ENCODE measurements at places on chromosomes 3 and 15.

DNA sequence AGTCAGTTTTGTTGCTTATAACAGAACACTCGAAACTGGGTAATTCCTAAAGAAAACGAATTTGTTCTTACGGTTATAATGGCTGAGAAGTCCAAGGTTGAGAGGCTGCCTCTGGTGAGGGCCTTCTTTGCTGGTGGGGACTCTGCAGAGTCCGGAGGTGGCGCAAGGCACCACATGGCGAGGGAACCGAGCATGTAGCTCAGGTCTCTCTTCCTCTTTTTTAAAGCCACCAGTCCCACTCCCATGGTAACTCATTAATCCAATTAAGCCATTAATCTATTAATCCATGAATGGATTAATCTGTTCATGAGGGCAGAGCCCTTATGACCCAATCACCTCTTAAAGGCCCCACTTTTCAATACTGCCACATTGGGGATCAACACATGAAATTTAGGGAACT is 50.0 kb downstream of the ROPN1B start:
- DNase-seq = no peak

- no peak for DNase-seq
Measured at GRCh38 chr3:49707113-49707480, 12.4 kb downstream of the AMIGO3 start.

GRCh38 chr3:182980204-182981037 is at the start of gene DCUN1D1:
Gene DCUN1D1, minus strand, starts transcription at chr3:182980538. Its CDS starts 49 bp downstream, at chr3:182980489.
- peak; percentile 93 for DNase-seq

DNA sequence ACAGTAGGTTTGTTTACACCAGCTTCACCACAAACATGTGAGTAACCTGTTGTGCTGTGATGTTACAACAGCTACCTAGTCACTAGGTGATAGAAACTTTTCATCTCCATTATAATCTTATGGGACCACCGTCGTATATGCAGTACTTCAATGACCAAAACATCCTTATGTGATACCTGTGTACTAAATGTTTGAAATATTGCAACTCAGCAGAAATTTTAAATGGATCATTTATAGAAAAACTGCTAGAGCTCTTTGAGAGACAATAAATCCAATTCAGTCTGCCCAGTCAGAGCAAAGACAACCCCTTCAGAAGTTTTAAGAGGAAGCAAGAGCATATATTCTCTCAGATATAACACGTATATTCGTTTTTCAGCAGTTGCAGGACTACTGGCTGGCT is 73.4 kb downstream of the THBS1 start:
- no peak for DNase-seq

- DNase-seq = no peak
Measured at GRCh38 chr3:96449346-96449745, 365.0 kb upstream of the EPHA6 start.

GRCh38 chr3:50194903-50195500 is 3.6 kb downstream of the GNAT1 start:
- peak; percentile 78 for DNase-seq

DNA sequence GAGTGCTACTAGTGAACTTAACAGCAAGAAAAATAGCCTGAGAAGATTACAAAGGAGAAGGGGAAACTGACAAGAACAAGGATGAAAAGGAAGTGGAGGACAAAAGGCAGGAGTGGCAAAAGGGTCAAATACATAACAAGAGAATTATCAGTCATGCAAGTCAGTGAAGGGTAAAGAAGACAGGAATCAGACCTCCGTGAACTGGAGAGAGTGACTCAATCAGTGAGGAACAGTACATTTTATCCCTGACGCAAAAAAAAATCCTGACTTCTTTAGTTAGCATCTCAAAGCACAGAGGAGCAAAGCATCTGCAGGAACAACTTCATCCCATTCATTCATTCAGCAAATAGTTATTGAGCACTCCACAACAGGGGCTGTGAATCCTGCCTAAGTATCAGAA is 97.8 kb downstream of the SST start:
- DNase-seq = no peak

- DNase-seq = no peak
Measured at GRCh38 chr15:33310481-33311311, at the start of gene RYR3. Gene RYR3, plus strand, starts transcription at chr15:33310967. Its CDS starts 79 bp downstream, at chr15:33311046.

GRCh38 chr3:145721815-145722214 is 439.2 kb downstream of the PLOD2 start:
- no peak for DNase-seq

GRCh38 chr3:40580494-40581091 is 55.8 kb downstream of the ZNF621 start:
- DNase-seq = peak; percentile 61

DNA sequence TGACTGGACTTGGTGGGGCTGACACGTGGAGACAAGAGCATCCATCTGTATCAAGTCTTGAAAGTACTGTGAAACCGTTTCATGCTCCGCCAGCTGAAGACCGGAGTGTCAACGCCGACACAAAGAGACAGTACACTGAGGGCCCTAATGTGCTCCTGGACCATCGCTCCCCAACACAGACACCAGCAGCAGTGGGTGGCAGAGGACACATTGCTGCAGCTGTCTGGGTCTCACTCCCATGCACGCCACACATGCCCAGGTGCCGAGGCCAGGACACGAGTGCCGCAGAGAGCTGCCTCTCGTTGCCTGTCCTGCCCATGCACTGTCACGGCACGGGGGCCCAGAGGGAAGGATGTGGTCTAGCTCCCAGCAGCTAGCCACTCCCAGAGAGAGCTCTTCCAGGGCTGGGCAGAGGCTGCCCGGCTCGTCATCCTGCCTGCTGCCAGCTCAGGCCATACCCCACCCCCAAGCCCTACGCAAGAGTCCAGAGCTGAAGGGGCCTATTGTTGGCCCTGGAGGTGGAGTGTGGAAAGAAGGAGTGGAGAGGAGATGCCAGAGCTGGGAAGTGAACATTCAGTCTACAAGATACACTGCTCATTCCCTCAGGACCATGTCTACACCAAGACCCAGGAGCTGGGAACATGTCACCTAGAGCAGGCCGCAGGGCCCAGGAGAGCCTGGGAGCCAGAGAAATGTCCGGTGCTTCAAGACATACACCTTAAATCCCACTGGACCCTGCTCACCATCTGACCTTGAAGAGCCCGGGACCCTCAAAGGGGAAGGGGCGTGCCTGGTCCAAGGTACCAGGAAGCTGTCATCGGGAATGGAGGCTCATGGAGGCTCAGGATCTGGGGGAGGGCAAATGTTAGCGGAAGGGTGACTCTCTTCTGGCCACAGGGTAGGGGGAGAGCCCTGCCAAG is 7.7 kb downstream of the TNK2 start:
- no peak for DNase-seq

- no peak for DNase-seq
Measured at GRCh38 chr3:55823001-55823400, 335.9 kb upstream of the WNT5A start.

GRCh38 chr15:75355369-75355768 is 8.5 kb downstream of the NEIL1 start:
- DNase-seq = no peak

DNA sequence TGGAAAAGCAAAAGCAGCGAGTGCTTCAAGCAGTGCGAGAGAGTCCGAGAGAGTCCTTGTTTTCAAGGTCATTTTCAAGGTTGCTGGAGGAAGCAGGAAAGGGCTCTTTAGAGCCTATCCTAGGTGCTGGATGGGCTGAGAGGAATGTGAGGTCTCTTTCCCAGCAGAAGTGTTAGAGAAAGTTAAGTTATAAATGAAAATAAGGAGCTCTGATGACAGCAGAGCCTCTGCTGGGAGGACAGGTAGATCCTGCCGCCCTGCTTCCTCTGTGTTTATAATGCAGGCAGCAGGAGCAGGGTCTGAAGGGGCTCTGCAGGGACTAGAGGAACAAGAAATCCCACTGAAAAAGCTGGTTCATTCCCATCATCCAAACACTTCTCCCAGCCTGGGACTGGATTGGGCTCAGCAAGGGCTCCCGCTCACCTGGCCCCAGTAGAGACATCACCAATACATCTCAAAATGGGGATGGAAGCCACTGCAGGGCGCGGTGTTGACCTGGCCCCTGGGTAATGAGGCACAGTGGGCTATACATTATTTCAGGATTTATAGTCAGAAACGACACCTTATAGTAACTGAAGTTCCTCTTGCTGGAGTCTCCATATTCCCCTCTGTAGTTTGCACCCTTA is 41.5 kb upstream of the RAB6B start:
- DNase-seq = no peak
